ENCODE measurements at places on chromosomes 2 and 18.

- no peak for DNase-seq
Measured at GRCh38 chr2:238713198-238713826, 134.6 kb upstream of the TWIST2 start.

DNA sequence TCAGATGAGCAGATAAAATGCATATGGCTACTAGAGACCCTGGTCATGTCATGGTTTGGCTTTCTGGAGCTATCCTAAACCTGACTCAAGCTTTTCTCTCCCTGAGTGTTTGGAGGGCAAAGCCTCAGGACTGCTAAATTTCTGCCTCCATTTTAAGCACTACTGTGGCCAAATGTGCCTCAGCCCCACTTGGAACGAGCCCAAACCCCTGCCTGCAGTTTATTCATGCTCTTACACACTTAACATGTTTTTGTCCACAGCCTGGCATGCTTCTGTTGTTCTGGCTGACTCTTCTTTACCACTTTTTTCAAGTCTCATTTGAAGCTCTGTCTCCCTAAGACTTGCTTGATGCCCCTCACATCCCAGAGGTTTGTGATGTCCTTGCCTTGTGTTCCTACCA is 24.7 kb downstream of the MGAT5 start:
- DNase-seq: no peak

- no peak for DNase-seq
Measured at GRCh38 chr2:111662771-111663470, 221.1 kb downstream of the ANAPC1 start.

GRCh38 chr2:197181491-197181890 is 129.1 kb downstream of the ANKRD44 start:
- DNase-seq: no peak

DNA sequence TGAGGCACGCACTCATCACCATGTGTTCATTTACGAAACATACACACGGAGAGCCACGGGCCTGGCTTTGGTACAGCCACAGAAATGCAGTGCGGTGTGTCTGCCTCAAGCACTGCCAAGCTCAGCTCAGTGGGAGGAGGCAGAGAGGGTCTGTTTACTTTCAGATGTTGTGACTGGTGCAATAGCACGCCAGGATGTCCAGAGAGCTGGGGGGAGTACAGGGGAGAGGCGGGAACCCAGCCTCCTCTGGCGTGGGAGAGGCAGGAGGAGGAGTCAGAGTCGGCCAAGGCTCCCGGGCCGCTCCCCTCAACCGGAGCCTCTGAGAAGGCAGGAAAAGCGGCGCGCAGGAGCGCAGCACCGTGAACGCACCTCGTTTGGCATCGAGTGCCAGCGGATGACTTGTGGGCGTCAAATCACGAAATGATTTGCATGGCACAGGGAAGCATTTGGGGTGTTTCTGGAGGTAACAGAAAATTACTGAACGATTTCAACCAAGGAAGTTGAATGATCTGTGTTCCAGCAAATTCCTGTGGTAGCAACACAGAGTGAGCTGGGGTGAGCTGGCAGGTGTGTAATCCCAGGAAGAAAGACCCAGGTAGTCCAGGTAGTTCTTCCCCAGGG is 143.0 kb downstream of the ZNF516 start:
- no peak for DNase-seq

- no peak for DNase-seq
Measured at GRCh38 chr2:20456636-20457426, 10.0 kb downstream of the RHOB start.

DNA sequence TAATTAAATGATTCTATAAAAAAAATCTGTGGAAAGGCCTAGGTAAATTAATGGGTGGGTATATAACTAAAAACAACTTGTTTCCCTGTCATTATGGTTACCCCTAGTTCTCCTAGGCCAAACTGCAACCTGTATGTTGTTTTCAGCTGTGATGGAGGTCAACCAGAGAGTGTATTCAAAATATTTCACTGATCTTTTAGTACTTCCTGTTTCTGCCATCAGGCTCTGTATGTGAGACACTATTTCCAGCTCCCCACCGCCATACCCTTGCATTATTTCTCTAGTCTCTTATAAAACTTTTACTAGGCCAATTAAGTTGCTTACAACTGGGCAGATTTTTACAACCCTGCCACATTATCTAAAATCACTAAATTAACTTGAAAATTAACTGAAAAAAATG is 21.0 kb upstream of the CDKL4 start:
- no peak for DNase-seq

DNA sequence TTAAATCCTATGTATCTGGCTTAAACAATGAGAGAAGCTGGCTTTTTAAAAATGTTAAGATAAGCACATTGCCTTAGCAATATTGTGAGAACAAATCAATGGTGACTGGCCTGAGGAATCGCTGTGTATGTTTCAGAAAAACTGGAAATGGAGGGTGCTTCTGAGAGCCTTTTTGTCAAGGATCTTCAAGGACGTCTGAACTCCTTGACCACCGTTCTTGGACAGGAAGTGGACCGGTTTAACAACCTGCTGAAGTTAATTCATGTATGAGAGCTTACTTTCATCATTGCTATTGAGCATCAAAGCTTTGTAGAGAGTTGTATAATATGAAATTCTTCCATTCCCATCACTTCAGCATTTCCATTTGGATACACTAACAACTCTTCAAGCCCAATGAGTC is 72.6 kb downstream of the TRABD2A start:
- DNase-seq: no peak

DNA sequence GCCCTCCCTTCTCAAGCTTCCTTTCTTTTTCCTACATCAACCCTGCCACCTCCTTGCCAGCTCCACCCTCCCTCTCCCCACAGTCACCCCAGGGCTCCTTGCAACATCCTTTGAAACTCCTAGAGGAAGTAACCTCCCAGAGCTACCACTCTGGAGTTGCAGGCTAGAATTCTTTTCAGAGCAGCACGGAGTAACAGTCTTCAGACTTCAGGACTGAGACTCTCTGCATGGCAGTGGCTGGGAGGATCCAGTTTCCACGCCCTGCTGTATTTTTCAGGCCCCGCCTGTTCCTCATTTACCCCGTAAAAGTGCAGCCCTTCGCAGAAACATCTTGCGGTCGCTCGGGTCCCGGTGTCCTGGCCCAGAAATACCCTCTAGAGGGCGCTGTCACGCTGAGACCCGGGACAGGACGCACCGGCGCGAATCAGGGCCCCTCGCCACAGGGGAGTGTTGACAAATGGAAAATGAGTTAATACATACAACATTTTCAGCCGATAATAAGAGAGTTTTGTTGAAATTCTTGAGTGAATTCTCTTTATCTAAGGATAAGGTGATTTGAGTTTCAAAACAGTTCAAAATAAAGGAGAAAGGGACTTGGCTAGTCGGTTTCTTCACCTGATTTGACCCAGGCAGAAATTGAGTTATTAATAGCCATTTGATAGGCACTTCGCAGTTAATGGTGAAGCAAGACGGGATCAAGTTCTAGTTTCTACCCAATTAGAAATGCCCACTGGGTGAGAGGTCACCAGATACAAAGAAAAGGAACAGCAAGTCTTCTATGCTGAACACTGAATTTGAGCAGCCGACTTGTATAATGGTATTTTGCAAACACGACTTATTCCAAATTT is 18.5 kb upstream of the NTSR2 start:
- peak; percentile 74 for DNase-seq

- DNase-seq: no peak
Measured at GRCh38 chr2:192379736-192380135, 185.0 kb upstream of the TMEFF2 start.

- no peak for DNase-seq
Measured at GRCh38 chr2:159683817-159684216, 28.5 kb upstream of the MARCHF7 start.
